Small intestine (tissue), 16 donors: ENCODE measurements at places on chromosomes 1 and 21.

DNA sequence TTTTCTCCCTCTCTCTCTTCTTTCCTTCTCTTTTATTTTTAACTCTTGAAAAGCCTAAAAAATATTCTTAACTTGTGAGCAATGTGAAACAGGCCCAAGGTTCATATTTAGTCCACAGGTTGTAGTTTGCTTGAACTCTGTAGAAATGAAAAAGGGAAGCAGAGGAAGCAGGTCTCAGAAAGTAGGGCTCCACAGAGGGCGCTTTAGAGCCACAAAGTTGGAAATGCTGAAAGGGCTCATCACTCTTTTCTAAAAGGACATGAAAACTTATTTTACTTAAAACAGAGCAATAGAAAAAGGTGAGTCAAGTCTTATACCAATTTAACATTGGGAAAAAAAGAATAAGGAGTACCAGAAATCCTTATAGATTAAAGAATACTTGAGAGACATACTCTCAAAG, 247.0 kb downstream of the USP25 start:
- no peak for DNase-seq
- no peak overlapping the region for H3K4me3 ChIP-seq
- H3K4me1 ChIP-seq: no peaks in the 10 kb centered on the region
- no peaks in the 10 kb centered on the region for H3K27me3 ChIP-seq
- H3K36me3 ChIP-seq: no peaks in the 10 kb centered on the region

GRCh38 chr21:21730512-21730911, 732.3 kb downstream of the NCAM2 start:
- no peaks in the 10 kb centered on the region for H3K27me3 ChIP-seq
- no peak overlapping the region for H3K4me3 ChIP-seq
- H3K4me1 ChIP-seq: no peaks in the 10 kb centered on the region
- no peak for DNase-seq
- H3K36me3 ChIP-seq: no peaks in the 10 kb centered on the region

DNA sequence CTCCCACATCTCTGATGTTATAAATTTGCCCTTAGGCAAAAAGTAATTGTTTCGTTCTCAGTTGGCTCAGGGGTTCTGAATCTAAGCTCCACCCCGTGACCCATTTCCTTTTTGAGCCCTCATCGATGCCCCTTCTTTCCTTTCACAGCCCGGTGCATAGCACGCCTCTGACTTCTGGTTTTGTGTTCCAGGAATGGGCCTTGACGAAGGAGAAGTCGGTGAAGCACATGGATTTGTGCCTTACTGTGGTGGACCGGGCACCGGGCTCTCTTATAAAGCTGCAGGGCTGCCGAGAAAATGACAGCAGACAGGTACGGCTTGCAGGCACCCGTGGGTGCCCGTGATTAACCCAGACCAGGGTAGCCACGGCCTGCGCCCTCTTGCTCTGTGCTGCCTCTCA, 151.9 kb downstream of the PGBD5 start:
- peaks cover 5% of the 10 kb centered on the region for H3K4me1 ChIP-seq
- no peak overlapping the region for H3K27ac ChIP-seq

GRCh38 chr1:24102961-24103360, 9.0 kb downstream of the MYOM3 start:
- no peak overlapping the region for H3K4me3 ChIP-seq
- peak overlapping the region; percentile 99 for H3K27ac ChIP-seq
- DNase-seq: peak; percentile 57
- H3K27me3 ChIP-seq: no peaks in the 10 kb centered on the region
- no peaks in the 10 kb centered on the region for H3K36me3 ChIP-seq
- H3K4me1 ChIP-seq: no peaks in the 10 kb centered on the region
